ENCODE measurements at places on chromosomes 3 and 15.
A peak's percentile ranks its signal among the peaks of the same experiment; 100 is the strongest.

DNA sequence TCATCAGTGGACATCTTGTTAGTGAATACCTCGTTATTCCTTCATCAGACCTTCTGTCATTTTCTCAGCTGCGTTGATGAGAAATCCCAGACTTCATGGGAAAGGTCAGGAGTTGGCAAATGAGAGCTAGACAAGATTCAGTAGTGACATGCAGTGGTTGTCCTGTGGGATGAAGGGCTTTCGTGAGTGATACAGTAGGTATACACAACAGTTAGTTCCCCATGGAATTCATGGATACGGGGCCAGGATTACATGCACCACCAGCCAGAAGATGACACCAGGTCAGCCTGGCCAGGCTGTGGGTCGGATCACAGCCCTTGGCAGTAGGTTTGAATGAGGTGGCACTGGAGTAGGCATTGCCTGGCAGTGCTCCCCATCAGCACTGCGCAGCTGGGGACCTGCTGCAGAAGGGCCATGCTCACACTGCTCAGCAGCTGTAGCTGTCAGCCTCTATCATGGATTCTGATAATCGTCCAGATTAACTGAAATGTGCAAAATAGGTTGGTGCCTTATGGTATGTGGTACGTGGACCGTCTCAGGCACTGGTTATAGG is 150.1 kb downstream of the SLCO3A1 start:
- no peak for DNase-seq

DNA sequence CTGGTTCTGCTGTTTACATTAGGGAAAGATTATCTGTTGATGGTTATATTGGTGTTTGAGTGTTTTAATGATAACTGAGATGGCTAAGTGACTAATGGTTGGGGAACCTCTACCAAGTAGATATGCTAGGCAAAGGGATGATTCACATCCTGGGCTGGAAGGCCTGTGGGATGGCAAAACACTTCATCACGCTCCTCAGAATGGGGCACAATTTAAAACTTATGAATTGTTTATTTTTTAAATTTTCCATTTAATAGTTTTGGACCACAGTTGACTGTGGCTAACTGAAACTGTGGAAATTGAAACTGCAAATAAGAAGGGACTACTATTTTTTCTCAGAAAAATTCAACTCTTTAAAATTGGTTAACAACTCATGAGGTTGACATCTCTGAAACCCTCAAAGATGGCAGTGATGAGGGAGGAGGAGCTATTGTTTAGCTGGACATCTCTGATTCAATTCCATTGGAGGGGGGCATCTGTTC is 100.5 kb upstream of the ZBED2 start:
- peak; percentile 61 for DNase-seq

- DNase-seq = no peak
These were observed 5.9 kb downstream of the SOX2 start for GRCh38 chr3:181717549-181718171.

DNA sequence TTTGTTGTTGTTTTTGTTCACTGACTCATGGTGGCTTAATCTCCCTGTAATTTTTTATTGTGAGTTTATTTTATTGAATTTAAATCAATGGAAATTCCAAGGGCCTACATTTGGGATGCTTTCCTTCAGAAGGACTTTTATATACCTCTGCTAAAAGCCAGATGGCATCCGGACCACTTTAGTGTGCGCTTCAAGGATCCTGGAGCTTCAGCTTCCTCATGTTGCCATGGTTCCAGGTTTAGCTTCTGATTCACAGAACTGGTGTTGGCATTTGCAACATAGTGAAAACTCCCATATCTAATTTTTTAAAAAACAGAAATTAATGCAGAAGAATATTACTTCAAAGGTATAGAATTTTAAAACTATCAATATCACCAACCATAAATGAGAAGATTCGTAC is 8.5 kb upstream of the HACD2 start:
- DNase-seq = no peak

DNA sequence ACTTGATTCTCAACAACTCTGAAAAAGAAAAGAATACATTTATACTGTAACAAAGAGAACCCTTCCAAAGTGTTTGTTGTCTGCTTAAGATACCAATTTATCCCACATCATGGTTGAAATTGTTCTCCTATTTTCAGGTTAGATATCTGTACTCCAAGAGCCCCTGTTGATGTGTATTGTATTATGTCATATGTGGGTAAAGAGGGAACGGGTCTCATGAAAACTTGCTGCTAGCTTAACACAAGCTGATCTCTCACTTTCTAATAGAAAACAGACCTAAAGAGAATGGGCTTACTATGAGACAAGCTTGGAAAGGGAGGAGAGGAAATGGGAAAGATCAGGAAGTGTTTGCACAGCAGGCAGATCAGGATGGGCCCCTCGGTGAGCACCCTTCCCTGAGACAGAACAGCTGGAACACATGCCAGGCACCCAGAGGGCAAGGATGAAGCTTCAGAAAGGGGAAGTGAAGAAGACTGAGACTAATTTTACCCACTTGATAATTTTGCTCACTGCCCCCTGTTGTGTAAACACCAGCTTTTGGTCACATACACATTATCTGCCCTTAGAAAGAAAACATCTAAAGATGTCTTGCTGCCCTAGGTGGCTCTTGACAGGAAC is 747.9 kb upstream of the CCDC54 start:
- no peak for DNase-seq

DNA sequence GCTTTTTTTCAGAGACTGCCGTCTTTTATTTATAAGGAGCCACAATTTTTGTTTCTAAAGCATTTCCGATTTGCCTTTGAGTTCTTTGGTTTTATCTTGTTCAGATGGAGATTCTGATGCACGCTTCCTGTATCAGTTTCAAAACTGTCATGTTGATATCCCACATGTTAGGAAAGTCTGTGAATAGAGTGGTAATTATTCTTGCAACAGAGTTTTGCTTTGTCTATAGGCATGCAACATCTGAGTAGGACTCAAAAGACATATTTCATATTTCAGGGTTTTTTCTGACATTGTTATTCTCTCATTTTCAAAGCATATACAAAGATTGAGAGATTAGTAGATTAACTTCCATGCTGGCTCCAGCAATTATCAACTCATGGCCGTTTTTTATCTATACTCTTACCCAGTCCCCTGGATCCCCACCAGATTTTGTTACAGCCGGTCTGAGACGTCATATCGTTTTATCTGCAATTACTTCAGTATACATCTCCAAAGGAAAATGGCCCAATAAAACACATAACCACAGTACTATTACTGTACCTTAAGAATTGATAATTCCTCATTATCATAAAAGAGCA is 22.4 kb downstream of the PAQR5 start:
- no peak for DNase-seq

DNA sequence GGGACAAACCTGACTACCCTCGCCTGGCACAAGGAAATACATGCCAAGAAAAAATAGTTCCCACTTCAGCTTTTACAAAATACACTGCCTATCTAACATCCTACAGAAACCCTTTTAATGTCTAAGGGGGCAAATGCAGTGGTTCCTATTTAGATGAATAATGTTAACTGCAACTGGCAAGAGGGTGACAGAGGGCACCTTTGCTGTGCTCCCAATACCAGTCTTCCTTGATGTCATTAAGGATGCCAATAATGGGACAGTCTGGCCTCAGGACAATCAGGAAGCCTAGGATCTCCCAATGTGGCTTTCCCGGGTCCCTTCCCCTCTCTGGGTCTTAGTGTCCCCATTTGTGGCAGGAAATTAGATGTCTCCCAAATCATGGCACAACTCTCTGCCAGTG is 13.9 kb downstream of the CSRNP1 start:
- DNase-seq = no peak

DNA sequence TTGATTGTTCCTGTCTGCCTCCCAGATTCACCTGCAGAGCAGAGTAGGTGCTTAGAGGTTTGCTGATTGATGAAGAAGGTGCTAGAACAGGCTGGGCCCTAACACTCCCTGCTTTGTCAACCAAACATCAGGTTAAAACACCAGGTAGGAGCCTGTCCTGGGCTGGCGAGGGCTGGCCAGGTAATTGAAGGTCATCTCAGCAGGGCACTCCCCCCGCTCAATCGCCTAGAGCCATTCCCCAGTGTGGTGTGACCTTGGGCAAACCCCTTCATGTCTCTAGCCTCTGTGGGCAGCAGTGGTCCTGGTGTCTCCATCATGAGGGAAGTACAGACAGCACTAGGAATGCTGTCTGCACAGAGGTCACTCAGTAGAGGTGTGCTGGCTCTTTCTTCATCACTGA is 88.3 kb downstream of the KLF15 start:
- no peak for DNase-seq

All from RWPE1 (cell line).